ENCODE measurements at places on chromosomes 3 and 15.

DNA sequence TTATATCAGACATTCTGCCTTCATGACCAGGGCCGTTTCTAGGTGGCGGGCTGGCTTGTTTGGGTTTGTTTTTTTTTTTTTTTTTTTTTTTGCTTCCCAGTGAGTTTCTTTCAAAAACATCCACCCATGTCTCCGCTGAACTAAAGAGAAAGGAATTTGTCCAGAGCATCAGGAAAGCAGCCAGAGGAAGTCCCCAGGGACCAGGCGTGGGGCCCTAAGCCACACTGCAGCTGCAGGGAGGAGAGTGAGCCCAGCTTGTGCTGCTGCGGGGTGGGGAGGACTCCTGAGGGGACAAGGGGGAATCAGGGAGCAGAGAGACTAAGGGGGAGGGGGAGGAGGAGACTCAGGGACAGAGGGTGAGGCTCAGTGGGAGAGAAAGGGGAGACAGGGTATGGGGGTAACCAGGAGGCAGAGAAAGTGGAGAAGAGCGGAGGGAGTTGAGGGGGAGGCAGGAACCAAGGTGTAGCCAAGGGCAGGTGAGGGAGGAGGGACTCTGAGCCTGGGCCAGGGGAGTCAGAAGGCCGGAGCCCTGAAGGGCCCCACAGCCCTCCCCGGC is 49.5 kb downstream of the CYP11A1 start:
- no peak for DNase-seq

- no peak for DNase-seq
Measured at GRCh38 chr3:100067589-100067988, 46.7 kb downstream of the FILIP1L start.

DNA sequence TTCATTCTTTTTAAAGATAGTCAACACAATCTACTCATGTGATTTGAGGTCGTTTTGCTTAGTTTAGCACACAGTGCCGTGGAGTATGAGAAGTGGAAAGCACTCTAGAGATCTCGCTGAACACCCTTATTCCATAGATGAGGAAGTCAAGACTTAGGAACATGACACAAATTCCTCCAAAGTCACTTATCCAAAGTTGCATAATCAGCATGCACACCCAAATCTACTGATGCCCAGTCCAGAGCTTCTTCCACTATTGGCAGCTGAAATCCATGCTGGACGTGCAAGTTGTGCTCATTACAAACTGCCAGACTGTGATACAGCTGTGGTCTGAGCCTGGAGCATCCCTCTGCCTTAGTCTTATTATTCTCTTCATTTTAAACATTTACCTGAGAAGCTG is 83.5 kb upstream of the ZNF280D start:
- no peak for DNase-seq

- DNase-seq: no peak
Measured at GRCh38 chr3:108222853-108223565, 785 bp upstream of the IFT57 start.

- peak; percentile 45 for DNase-seq
Measured at GRCh38 chr15:31197497-31198414, 96.2 kb upstream of the TRPM1 start.

DNA sequence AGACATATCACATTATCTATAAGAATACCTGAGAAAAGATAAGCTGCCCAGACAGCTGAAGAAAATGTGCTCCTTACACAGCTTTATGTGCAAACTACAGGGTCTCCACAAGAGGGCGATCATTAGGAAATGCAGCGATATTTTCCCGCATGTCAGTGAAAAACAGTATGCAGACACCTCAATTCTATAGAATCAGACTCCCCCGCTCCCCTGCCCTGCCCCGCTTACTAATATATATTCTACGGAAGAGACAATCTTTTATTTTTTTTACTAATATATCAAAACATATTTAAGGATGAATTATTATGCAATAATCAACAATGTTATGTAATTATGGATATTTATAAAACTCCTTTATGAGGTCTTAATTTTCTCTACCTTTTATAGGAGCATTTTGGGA is 681.3 kb downstream of the ROBO1 start:
- no peak for DNase-seq

GRCh38 chr15:62834686-62835329 is 207.7 kb upstream of the TPM1 start:
- no peak for DNase-seq

DNA sequence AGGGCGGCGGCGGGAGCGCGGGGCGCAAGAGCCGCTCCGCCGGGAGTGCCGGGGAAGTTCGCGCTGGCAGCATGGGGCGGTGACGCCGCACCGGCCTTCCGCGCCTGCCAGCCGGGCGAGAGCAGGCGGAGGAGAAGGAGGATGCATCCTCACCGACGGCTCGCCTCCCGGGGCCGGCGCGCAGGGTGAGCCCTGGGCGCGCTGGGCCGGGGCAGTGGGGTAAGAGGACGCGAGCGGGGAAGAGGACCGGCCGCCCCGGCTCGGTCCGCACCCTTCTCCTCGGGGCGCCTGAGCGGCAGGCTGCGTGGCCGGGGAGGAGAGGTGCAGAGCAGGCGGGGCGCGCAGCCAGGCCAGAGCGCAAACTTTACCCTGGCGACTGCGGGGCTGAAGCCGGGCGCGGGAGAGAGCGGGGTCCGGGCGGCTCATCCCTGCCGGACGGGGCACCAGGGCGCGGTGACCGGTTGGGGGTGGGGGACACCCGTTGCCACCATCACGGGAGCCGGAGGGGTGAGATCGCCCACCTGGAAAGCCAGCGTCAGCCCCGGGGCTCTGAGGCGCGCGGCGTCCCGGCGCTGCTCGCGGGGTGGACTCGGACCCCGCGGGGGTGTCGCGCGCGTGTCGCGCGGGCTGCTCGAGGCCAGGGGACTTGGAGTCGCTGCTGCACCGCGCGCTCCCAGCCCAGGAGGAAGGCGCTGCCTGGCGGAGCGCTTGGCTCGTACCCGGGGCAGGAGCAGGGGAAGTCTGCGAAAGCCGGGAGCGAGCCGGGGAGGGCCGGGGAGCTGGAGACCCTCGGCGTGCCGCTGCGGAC is 542 bp downstream of the GABRA5 start:
- DNase-seq: no peak

DNA sequence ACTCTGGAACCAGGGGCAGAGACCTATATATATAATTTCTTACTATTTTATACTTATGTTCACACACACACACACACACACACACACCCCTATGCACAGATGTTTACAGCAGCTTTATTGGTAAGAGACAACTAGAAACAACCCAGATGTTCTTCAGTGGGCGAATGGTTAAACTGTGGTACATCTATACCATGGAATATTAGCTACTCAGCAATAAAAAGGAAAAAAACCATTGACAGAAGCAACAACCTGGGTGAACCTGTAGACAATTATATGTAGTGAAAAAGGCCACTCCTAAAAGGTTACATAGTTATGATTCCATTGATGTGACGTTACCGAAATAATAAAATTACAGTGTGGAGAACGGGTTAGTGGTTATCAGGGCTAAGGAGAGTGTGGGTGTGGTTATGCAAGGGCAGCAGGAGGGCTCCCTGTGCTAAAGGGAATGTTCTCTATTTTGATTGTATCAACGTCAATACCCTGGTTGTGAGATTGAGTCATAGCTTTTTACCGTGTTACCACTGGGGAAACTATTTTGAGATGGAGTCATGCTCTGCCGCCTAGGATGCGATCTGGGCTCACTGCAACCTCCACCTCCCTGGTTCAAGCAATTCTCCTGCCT is 85.5 kb downstream of the FLNB start:
- no peak for DNase-seq

DNA sequence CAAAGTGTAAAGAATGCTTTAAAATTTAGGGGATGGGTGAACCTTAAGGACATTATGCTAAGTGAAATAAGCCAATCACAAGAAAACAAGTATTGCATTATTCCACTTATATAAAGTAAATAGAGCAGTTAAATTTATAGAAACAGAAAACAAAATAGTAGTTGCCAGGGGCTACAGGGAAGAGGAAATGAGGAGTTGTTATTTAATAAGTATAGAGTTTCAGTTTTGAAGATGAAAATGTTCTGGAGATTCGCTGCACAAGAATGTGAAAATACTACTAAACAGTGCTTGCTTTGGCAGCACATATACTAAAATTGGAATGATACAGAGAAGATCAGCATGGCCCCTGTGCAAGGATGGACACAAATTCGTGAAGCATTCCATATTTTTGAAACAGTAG is 32.0 kb downstream of the DNAH12 start:
- no peak for DNase-seq

GRCh38 chr3:129621626-129622225 is 15.2 kb upstream of the PLXND1 start:
- no peak for DNase-seq

DNA sequence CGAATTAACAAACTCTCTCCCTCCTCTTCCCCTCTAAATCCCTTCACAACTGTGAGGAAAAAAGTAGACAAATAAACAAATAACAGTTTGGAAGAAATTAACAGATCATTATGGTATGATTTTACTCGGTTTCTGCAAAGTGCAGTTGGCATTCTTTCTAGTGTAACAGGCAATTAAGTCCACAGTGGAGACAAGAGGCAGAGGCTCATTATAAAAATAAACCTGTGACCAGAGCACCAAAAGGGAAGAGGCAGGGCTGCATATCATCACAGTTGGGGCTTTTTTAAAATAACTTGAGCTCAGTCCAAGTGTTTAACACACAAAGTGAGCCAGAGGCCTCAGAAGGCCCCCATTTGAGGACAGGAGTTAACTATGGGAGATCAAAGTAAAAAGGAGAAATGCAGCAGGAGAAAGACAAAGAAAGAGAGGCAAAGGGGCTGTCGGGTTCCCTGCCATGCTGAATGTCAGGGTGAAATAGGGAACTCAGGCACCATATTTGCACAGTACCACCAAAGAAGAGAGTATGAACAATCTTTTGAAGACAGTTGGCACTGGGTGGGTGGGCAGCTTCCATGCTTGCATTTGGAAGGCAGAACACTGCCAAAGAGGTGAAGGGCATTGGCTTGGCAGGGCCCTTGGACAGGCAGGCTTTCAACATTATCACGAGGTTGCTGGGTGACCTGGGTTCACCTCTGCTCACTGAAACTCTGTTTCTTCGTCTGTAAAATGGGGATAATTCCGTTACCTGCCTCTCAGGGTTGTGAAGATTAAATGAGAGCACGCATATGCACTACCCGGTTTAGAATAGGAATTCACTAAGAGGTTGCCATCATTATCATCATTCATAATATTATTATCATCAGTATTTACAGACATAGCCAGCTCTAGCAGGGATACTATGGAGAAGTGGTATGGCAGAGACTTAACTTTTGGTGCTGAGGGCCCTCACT is 134.5 kb downstream of the MEX3B start:
- DNase-seq: no peak

Measured in activated naive CD4-positive, alpha-beta T cell treated with Interleukin-2 at 50 U/mL for 16 hours (primary cell).